Prostate gland (tissue), 2 donors: ENCODE measurements at places on chromosomes 1 and 21. TPM values are rescaled to one million over a fixed set of nuclear protein-coding genes. Genes with fewer than 3 reads are reported as not detected.

- H3K36me3 ChIP-seq = no peaks in the 10 kb centered on the region
- DNase-seq = no peak
- H3K27me3 ChIP-seq = no peaks in the 10 kb centered on the region
- H3K27ac ChIP-seq = peak overlapping the region; percentile 72
- H3K4me1 ChIP-seq = peaks cover 2% of the 10 kb centered on the region
These were observed 5.4 kb downstream of the CYP4B1 start for GRCh38 chr1:46804027-46804889.

DNA sequence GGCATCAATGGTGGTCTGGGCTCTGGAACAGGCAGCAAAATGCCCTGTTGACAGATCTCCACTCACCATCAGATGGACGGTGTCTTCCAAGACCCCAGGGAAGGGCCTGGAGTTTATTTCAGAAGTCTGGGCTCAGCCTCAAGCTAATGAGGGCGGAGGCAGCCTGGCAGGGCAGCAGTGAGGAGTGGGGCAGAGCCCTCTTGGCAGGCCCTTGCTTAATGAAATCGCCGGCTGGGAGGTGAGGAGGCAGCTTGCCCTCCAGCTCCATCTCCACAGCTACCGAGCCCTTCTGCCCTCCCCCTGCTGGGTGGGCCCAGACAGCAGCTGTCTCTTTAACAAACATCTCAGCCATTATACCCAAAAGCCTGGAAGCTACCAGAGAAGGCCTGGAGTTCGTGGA is 22.0 kb upstream of the GRIK3 start:
- H3K36me3 ChIP-seq = no peaks in the 10 kb centered on the region
- H3K4me1 ChIP-seq = no peaks in the 10 kb centered on the region
- no peak for DNase-seq
- peaks cover 3% of the 10 kb centered on the region for H3K27me3 ChIP-seq
- no peak overlapping the region for H3K4me3 ChIP-seq

DNA sequence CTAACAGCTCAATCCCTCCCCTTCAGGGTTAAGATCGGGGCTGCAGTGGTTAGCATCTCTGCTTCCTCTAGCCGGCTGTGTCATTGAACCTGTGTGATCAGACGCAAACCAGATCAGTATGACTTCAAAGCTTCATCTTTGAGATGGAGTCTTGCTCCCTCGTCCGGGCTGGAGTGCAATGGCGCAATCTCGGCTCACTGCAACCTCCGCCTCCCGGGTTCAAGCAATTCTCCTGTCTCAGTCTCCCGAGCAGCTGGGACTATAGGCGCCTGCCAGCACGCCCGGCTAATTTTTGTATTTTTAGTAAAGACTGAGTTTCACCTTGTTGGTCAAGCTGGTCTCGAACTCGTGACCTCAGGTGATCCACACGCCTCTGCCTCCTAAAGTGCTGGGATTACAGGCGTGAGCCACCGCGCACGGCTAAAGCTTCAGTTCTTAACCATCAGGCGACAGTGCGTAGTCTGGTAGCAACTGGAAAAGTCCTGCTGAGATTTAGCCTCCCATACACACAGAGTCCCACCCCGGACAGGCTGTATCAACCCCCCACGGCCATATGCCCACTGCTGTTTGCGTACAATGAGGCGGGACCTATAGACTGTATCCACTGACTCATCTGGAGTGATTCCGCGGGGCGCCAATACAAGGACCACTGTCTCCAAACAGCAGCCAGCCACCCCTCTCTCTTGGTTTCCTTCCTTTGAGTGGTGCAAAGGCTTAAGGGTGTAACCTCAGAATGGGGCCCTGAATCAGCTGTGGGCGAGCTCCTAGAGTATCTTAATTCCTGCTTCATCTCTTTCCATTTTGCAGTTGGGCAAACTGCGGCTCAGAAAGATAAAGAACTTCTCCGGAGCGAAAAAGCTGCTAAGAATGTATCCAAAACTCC is 23.3 kb downstream of the CELA3A start:
- H3K27me3 ChIP-seq = no peaks in the 10 kb centered on the region
- H3K4me3 ChIP-seq = peak overlapping the region; percentile 99
- no peaks in the 10 kb centered on the region for H3K36me3 ChIP-seq
- DNase-seq = peak; percentile 27
- H3K4me1 ChIP-seq = no peaks in the 10 kb centered on the region
- peak overlapping the region; percentile 99 for H3K27ac ChIP-seq

DNA sequence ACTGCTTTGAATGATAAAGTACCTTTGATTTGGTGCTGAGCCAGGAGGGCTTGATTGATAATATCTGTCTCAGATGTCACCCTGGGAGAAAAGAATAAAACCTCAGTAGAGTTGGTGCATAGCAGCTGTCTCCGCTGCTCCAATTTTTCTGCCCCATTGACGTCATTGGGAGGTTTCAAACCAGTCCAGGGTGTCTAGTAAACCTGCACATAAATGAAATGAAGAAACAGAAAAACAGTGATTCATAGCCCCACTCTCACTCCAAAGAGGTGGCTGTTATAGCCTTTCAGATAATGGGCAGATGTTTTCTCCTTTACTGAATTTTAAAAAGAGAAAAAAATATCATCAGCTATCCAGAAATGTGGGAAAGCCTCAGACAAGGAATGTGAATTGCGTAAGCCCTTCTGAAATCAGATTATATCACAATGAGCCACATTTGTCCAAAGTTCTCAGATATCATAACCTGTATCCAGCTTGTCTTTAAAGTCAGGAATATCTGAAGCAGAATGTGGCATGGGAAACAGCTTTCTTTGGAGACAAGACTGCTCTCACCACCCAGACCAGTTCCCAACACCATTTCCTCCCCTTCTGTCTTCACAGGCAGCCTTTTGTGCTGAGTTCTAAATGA is 351.3 kb upstream of the SGIP1 start:
- H3K27ac ChIP-seq = no peak overlapping the region
- H3K4me1 ChIP-seq = no peaks in the 10 kb centered on the region
- H3K27me3 ChIP-seq = no peaks in the 10 kb centered on the region

DNA sequence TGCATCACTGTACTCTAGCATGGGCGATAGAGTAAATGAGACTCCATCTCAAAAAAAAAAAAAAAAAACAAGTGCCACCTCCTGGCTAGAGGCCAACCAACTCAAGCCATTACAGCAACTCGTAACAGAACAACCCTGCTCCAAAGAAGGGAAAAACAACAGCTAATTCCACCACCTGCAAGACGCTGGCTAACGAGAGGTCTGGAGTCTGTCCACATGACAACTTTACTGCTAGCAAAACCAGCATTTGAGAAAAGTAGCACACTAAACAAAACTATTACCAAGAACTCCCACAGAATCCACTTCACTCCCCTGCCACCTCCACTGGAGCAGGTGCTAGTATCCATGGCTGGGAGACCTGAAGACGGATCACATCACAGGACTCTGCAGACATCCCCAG is 24.1 kb upstream of the EGLN1 start:
- no peak for DNase-seq
- H3K36me3 ChIP-seq = no peaks in the 10 kb centered on the region
- H3K27ac ChIP-seq = no peak overlapping the region
- H3K4me1 ChIP-seq = no peaks in the 10 kb centered on the region
- no peak overlapping the region for H3K4me3 ChIP-seq

Gene RIMS3
- total RNA-seq = 3.0 TPM

- no peak for DNase-seq
- no peaks in the 10 kb centered on the region for H3K36me3 ChIP-seq
- no peaks in the 10 kb centered on the region for H3K4me1 ChIP-seq
These were observed 902 bp downstream of the AP4B1 start for GRCh38 chr1:113903501-113904292.

DNA sequence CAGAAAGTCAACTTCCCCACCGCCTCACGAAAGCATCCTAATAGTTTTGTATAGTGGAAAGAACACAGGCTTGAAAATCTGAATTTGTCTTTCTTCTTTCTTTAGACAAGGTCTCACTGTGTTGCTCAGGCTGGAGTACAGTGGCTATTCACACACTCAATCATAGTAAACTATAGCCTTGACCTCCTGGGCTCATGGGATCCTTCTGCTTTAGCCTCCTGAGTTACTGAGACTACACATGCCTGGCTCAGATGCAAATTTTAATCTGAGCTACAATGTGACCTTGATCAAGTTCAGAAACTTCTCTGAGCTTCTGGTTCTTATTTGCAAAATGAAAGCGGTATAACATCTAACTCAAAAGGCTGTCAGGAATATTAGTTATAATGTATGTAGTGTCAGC is 362.1 kb downstream of the SMYD3 start:
- H3K36me3 ChIP-seq = no peaks in the 10 kb centered on the region
- H3K4me3 ChIP-seq = no peak overlapping the region
- H3K4me1 ChIP-seq = no peaks in the 10 kb centered on the region
- DNase-seq = no peak
- H3K27ac ChIP-seq = no peak overlapping the region

DNA sequence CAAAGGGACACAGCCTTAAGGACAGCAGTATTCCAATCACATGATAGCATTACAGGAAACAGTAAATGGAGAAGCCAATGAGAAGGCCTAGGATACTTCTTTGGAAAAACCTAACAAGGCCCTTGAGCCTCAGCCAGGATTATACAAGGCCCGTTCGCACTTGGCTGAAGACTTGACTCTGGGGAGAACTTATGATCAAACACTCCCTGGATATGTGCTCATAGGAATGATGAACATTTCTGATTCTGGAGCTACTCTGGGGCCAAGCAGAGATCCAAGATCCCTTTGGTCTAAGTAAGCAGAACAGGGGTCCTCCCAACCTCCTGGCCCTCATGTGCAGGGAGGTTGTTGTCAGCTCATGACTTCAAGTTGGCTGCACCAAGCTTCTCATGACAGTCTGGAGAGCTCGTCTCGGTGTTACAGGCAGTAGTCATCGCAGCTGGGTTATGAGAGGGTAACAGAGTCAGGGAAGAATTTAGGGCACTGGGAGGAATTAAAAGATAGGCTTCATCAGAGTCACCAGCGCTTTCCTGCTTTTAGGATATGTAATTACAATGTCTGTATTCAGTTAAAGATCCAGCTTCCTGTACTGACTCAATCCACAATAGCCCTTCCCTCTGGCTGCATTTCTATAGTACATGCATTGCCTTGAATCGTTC is 92.5 kb upstream of the IRF2BP2 start:
- no peak overlapping the region for H3K27ac ChIP-seq
- H3K4me3 ChIP-seq = no peak overlapping the region
- no peaks in the 10 kb centered on the region for H3K27me3 ChIP-seq

Gene LCK
- total RNA-seq = 4.4 TPM

Gene DENND2D
- total RNA-seq = 37.2 TPM

DNA sequence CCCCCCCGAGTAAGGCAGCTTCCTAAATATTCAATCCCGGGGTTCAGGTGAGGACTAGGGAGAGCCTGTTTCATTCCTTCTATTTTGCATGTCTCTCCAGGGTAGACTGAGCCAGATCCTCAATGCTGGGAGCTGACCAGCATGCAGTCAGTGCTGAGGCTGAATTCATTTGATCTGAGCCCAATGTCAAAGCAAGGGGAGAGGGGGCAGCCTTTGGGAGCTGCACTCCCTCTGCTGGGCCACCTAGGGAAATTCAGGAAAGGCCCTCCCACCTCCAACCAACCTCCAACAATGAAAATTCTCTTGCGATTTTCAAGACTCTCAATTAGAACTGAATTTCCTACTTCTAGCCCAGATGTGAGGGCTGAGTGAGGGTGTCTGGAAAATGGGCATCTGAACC is 371.2 kb downstream of the NPHP4 start:
- no peak overlapping the region for H3K4me3 ChIP-seq
- H3K4me1 ChIP-seq = no peaks in the 10 kb centered on the region
- DNase-seq = no peak
- H3K27ac ChIP-seq = no peak overlapping the region
- no peaks in the 10 kb centered on the region for H3K36me3 ChIP-seq
- H3K27me3 ChIP-seq = no peaks in the 10 kb centered on the region

Gene MX1
- 29.1 TPM for total RNA-seq

GRCh38 chr1:162404550-162405160 is 7.3 kb downstream of the SH2D1B start:
- H3K27me3 ChIP-seq = no peaks in the 10 kb centered on the region
- H3K4me1 ChIP-seq = no peaks in the 10 kb centered on the region
- H3K36me3 ChIP-seq = no peaks in the 10 kb centered on the region
- DNase-seq = no peak

DNA sequence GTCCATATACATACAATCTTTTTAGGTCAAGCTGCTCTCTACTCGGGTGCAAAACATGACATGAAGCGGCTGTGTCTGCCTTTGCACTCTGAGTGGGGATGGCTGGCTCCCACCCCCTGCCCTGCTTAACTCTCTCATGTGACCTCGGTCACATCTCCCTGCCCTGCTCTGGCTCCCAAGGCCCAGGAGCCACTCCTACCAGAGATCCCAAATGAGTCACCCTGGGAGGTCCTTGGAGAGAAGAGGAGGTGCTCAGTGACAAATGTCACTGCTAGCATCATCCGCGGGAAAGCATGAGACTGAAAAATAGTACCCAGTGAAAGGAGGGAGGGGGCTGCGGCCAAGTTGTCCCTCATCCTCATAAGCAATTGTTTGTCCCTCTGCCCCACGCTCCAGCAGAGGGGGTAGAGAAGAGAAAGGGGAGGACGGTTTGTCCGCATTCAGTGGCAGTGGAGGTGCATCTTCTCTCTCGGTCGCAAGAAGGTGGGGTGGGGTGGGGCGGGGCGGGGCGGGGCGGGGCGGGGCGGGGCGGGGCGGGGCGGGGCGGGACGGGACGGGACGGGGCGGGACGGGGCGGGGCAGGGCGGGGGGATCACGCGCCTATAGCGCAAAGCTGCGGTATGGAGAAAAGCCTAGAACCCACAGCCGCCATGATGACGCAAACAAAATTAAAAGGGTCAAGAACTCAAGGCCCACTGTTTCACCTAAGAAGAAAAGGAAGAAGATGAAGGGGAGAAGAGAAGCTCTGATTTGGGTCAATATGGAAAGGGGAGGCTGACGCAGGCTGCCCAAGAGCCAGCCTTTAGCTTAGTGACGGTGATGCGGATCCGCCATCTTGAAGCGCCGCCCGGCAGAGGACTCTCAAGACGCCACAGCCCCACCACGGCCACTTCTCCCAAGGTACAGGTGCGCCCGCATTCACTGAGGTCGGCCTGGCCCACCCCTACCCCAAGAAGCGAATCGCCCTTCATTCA is 66.2 kb downstream of the CD46 start:
- peaks cover 37% of the 10 kb centered on the region for H3K4me1 ChIP-seq
- peaks cover 42% of the 10 kb centered on the region for H3K36me3 ChIP-seq
- H3K4me3 ChIP-seq = peak overlapping the region; percentile 8
- H3K27me3 ChIP-seq = no peaks in the 10 kb centered on the region
- DNase-seq = no peak

DNA sequence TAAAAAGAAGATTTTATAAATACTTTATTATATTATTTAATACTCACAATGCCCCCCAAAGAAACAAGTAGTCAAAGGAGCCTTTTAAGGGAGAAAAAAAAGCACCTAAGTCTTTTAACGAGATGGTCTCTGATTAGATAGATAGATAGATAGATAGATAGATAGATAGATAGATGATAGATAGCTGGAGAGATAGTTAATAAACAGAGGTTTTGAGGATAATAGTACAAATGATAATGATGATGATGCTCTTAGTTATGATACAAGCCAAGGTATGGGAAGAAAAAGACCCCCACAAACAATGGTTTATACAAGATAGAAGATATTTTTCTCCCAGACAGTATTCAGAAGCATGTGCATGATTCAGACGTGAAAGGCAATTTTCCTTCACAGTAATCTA is 14.6 kb upstream of the EDEM3 start:
- DNase-seq = no peak
- H3K4me3 ChIP-seq = no peak overlapping the region
- H3K36me3 ChIP-seq = no peaks in the 10 kb centered on the region
- no peaks in the 10 kb centered on the region for H3K4me1 ChIP-seq

Gene VWA5B1
- not detected for total RNA-seq

- no peaks in the 10 kb centered on the region for H3K27me3 ChIP-seq
- no peaks in the 10 kb centered on the region for H3K36me3 ChIP-seq
- no peak for DNase-seq
- no peak overlapping the region for H3K27ac ChIP-seq
- H3K4me1 ChIP-seq = peaks cover 12% of the 10 kb centered on the region
These were observed 3.0 kb downstream of the KIAA2013 start for GRCh38 chr1:11923069-11923826.

- H3K4me1 ChIP-seq = no peaks in the 10 kb centered on the region
- no peaks in the 10 kb centered on the region for H3K27me3 ChIP-seq
- no peak for DNase-seq
These were observed 12.3 kb downstream of the MYOG start for GRCh38 chr1:203073469-203073868.
